ENCODE measurements at places on chromosomes 2 and 18. TPM values are rescaled to one million over a fixed set of nuclear protein-coding genes. Genes with fewer than 3 reads are reported as not detected.

Gene C2orf15
- total RNA-seq, result not detected

Gene GAL3ST2
- 0.26 TPM for total RNA-seq

Gene LIMS3
- total RNA-seq, result not detected

Gene TMEM198
- 2.7 TPM for total RNA-seq

Gene ARHGAP15
- not detected for total RNA-seq

Gene NUP35
- 13.8 TPM for total RNA-seq

Gene ACSL3
- 91.7 TPM for total RNA-seq

DNA sequence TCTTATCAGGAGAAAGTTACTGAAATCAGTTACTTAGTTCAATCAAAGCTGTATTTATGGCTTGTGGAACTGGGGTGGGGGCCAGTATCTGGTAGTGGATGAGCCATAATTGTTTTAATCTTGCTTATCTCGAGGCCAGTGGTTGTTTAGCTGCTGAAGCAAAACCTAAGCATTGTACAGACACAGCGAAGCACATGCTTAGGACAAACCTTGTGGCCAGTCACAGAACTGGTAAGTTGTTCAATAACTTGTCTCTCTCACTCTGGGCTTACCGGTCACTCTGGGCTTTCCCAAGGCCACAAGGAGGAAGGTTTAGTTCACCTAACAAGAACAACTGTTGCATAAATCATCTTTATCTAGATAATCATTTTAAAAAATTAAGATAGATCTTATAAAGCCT lies 296.6 kb upstream of the NETO1 start:
- H3K36me3 ChIP-seq, result no peaks in the 10 kb centered on the region
- H3K27ac ChIP-seq, result no peak overlapping the region
- H3K4me3 ChIP-seq, result no peak overlapping the region

GRCh38 chr2:28058791-28059190 lies 168.3 kb downstream of the BABAM2 start:
- H3K4me3 ChIP-seq, result no peak overlapping the region
- H3K36me3 ChIP-seq, result peaks cover 8% of the 10 kb centered on the region
- no peak for DNase-seq
- no peaks in the 10 kb centered on the region for H3K27me3 ChIP-seq
- no peak overlapping the region for H3K27ac ChIP-seq

DNA sequence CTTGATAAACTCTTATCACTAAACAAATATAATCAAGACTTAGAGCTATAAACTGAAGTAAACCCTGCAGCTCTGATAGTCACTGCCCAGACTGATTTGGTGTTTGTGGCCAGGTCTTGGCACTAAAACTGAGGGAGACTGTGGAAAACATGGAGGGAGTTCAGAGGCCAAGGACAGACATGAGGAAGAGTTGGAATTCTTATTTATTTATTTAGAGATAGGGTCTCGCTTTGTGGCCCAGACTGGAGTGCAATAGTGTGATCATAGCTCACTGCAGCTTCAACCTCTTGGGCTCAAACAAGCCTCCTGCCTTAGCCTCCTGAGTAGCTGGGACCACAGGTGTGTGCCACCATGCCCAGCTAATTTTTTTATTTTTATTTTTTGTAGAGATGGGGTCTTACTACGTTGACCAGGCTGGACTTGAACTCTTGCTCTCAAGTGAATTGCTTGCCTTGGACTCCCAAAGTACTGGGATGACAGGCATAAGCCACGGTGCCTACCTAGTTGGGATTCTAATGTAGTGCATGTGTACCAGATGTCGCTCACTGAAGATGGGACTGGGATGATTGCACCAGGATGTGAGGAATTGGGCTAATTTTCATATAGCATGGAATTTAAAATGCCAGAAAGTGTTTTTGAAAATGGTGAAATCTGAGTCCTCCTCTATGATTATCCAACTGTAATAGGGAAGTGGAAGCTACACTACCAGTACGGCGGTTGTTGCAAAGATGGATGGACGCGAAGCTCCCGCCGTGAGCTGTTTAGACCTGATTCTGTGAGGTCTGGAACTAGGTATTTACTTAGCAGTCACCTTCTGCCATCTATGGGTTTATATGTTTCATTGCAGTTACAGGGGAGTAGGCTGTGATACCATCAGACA lies 52.7 kb upstream of the CTLA4 start:
- H3K27ac ChIP-seq, result no peak overlapping the region
- peaks cover 56% of the 10 kb centered on the region for H3K4me1 ChIP-seq
- peak; percentile 83 for DNase-seq
- H3K36me3 ChIP-seq, result no peaks in the 10 kb centered on the region

DNA sequence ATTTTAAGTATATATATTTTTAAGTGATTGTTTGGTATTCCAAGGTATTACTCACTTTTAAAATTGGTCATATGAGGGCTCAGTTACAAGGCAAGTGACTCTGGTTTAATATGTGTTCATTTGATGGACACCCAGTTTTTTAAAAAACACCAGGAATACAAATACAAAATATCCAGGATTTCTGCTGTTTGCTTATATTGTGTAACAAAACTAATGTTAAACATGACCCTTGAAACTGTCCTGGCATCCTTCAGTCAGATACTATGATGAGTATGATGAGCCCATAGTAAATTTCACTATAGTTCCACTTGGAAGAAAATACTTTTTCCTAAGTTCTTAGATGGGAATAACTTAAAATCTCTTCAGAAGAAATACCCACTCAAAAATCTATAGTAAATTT lies 11.4 kb upstream of the ONECUT2 start:
- H3K27me3 ChIP-seq, result peaks cover 12% of the 10 kb centered on the region
- no peak for DNase-seq
- no peaks in the 10 kb centered on the region for H3K4me1 ChIP-seq
- no peak overlapping the region for H3K4me3 ChIP-seq
- H3K36me3 ChIP-seq, result no peaks in the 10 kb centered on the region

DNA sequence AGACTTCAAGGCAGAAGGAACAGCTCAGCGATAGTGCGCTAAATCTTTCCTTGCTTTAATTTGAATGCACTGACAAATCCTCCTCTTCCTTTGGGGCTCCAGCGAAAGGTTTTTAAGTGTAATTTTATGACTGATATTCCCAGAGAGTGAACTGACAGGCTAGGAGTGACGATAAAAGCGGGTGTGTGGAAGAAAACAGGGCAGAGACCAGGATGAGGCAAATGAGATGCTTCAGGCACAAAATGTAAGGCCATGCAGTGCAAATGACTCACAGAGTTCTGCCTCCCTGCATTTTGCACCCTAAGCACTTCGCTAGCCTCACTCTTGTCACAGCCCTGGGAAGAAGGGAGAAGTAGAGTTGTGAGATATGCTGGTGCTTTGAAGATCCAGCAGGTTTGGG lies 14.7 kb downstream of the KLHL23 start:
- DNase-seq, result no peak
- H3K36me3 ChIP-seq, result no peaks in the 10 kb centered on the region
- H3K4me1 ChIP-seq, result no peaks in the 10 kb centered on the region

DNA sequence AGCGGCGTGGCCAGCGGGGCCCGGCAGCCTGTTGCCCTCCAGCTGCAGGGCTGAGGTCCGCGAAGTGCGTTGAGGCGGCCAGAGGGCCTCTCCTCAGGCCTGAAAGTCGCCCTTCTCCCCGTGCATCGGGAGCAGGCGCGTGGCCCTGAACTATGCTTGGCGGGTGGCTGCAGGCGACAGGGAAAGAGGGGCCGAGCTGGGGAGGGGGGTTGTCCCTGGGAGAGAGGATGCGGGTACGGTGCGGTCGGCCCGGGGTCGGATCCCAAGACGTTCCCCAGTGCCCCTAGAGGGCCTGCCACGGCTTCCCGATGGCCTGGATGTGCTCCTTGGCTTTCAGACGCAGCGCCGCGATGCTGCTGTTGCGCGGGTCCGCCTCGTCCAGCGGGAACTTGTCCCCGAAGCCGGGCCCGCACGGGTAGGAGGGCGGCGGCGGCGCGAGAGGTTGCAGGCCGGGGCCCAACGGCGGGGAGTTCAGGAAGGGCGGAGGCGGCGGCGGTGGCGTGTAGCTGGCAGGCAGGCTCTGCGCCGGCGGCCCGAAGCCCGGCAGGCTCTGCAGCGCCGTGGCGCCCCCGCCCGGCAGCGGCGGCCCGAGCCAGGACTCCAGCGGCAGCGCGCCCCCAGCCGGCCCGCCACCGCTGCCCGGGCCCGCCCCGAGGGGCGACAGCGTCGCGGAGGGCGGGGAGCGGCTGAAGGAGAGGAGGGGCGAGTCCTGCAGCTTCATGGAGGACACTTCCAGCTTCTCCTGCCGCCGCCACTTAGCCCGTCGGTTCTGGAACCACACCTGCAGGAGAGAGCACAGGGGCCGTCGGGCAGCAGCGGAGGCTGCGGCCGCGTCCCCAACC lies 4.3 kb downstream of the RAX start:
- DNase-seq, result no peak
- no peaks in the 10 kb centered on the region for H3K36me3 ChIP-seq
- H3K4me3 ChIP-seq, result no peak overlapping the region
- no peak overlapping the region for H3K27ac ChIP-seq

DNA sequence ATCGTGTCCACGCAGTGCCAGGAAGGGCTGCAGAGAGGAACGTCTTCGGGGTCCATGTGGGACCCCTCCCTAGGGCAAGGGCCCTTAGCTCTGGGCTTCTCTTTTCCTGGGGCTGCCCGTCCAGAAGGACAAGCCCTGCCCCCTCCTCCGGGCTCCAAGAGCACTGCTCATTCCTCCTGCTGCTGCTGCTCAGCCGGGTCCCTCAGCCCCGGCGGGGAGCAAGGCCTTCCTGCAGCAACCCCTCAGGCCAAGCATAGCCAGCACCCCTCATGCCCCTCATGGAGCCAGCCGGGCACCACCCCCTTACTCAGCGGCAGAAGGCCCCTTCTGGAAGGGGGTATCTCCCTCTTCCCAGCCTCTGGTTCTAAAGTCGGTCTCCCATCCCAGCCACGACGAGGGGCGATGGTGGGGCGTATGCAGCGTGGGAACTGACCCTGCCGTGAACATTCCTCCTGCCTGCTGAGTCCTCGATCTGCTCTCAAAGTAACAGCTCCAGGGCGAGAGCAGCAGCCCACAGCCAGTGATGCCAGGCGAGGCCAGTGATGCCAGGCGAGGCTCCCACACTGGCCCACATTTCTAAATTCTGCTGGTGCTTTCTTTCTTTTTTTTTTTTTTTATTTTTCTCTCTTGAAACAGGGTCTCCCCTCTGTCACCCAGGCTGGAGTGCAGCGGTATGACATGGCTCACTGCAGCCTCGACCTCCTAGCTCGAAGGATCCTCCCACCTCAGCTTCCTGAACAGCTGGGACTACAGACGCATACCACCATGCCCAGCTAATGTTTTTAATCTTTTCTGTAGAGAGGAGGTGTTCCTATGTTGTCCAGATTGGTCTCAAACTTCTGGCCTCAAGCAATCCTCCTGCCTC lies 99.7 kb downstream of the HDAC4 start:
- no peaks in the 10 kb centered on the region for H3K4me1 ChIP-seq
- no peaks in the 10 kb centered on the region for H3K27me3 ChIP-seq
- no peak for DNase-seq

- DNase-seq, result no peak
- H3K4me1 ChIP-seq, result no peaks in the 10 kb centered on the region
- peaks cover 2% of the 10 kb centered on the region for H3K27me3 ChIP-seq
- no peak overlapping the region for H3K27ac ChIP-seq
- peaks cover 5% of the 10 kb centered on the region for H3K36me3 ChIP-seq
- H3K4me3 ChIP-seq, result no peak overlapping the region
Measured at GRCh38 chr18:77448046-77448445, 198.4 kb downstream of the GALR1 start.

All from HFFc6 (cell line).